CD4-positive, alpha-beta T cell (primary cell): ENCODE measurements at places on chromosomes 7 and 10. TPM values are rescaled to one million over a fixed set of nuclear protein-coding genes. Genes with fewer than 3 reads are reported as not detected.

- no peak for DNase-seq
Measured at GRCh38 chr7:68122801-68123200, 1126.2 kb downstream of the TYW1 start.

- no peak for DNase-seq
Measured at GRCh38 chr7:127794136-127794535, 142.1 kb downstream of the SND1 start.

GRCh38 chr7:16365177-16365576 lies 56.2 kb downstream of the CRPPA start:
- no peak for DNase-seq

DNA sequence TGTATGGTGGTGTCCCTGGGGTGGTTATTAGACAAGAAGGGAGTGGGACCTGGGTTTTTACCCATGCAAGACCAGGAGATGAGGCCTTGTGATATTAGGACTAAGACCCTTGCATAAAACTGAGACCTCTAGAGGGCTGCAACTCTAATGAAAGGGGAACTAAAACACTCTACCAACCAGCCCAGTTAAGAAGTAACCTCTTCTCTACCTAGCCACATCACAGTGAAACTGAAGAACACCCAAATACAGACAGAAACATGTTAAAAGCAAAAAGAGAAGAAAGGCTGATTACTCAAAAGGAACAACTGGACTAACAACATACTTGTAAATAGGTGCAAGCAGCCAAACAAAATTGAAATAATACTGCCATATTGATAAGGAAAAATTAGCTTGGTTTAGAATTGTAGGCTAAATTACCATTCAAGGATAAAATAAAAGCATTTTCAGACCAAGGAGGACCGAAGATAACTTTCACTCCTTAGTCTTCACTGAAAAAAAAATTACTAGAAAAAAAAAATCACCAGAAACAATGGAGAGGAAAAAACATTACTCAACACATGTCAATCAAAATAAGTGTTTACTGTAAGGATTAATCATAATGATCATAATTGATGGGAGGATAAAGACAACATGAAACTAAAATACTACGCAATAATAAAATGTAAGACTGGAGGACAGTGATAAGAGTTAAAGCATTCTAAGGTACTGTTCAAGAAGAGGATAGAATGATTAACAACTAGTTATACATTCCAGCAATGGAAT lies 27.6 kb downstream of the ERLIN1 start:
- DNase-seq, result no peak

Gene MYH16
- total RNA-seq, result not detected

Gene ABCB8
- 62.2 TPM for total RNA-seq
